ENCODE measurements at places on chromosomes 2 and 18.

DNA sequence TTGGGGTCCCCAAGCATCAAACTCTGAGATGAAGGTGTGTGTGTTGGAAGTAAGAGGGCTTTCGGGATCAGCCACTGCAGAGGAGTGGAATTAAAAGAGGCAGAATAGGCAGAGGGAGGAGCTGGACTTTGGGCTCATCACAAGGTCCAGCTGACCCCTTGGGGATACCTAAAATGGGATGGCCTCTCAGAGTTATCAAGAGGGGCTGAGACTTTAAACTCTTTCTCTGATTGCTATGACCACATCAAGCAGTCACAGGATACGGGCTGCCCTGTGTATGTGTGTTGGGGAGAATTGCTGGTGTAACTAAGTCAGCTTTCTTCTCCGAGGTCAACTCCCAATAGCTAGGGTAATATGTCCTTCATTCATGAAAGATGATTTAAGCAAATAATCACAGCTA, 127.7 kb upstream of the SLC14A2 start:
- H3K36me3 ChIP-seq, result no peaks in the 10 kb centered on the region
- no peak overlapping the region for H3K4me3 ChIP-seq

GRCh38 chr2:20184067-20184938, 40.6 kb downstream of the SDC1 start:
- H3K27me3 ChIP-seq, result no peaks in the 10 kb centered on the region
- H3K36me3 ChIP-seq, result no peaks in the 10 kb centered on the region
- H3K4me3 ChIP-seq, result no peak overlapping the region
- H3K27ac ChIP-seq, result peak overlapping the region; percentile 72
- H3K4me1 ChIP-seq, result peaks cover 100% of the 10 kb centered on the region
- no peak for DNase-seq

DNA sequence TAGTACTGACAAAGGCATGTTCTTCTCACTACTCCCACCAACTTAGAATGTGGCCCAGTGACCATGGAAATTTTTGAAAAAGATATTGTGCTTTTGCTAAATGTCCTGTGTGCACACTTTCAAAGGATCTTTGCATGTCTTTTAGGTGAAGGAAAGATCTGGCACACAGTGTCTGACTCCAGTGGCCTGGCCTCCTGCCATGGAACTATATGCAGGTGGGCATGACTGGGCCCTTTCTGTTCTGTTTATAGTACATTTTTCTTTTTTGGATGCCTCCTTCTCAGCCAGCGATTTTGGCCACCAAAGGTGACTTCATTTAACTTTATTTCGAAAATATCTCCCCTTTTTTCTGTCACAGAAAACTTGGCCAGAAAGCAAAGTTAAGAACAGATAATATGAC, 999.7 kb upstream of the PIK3C3 start:
- no peak for DNase-seq
- H3K27ac ChIP-seq, result no peak overlapping the region
- no peak overlapping the region for H3K4me3 ChIP-seq

DNA sequence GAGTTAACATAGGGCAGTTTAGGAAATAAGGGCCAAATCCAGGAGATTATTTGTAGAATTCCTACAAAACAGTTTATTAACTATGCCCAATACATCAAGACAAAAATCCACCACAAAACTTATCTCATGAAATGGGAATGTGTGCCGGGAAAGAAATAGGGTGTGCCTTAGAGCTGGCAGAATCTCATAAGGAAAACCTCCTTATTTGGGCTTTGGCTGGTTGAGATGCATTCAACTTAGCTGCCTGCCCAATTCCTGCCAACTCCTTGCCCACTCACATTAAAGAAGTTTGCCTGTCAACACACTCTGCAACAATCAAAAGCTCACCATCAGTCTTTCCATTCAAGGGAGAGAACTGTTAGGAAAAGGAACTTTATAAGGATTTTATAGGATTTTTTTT, 500.6 kb downstream of the SATB2 start:
- no peaks in the 10 kb centered on the region for H3K27me3 ChIP-seq
- H3K4me1 ChIP-seq, result no peaks in the 10 kb centered on the region
- DNase-seq, result no peak
- H3K4me3 ChIP-seq, result no peak overlapping the region

- H3K4me3 ChIP-seq, result no peak overlapping the region
- peaks cover 9% of the 10 kb centered on the region for H3K4me1 ChIP-seq
- no peaks in the 10 kb centered on the region for H3K27me3 ChIP-seq
- DNase-seq, result no peak
Measured at GRCh38 chr2:207066791-207067460, 98.8 kb downstream of the KLF7 start.

- no peaks in the 10 kb centered on the region for H3K4me1 ChIP-seq
- H3K27me3 ChIP-seq, result no peaks in the 10 kb centered on the region
- no peak overlapping the region for H3K27ac ChIP-seq
Measured at GRCh38 chr2:49122107-49122506, 32.2 kb downstream of the FSHR start.

- DNase-seq, result no peak
- H3K27me3 ChIP-seq, result peaks cover 19% of the 10 kb centered on the region
- H3K27ac ChIP-seq, result no peak overlapping the region
- peak overlapping the region; percentile 44 for H3K4me3 ChIP-seq
- no peaks in the 10 kb centered on the region for H3K36me3 ChIP-seq
- peaks cover 33% of the 10 kb centered on the region for H3K4me1 ChIP-seq
Measured at GRCh38 chr18:37566479-37567060, 972 bp upstream of the CELF4 start.

- H3K36me3 ChIP-seq, result no peaks in the 10 kb centered on the region
- no peaks in the 10 kb centered on the region for H3K27me3 ChIP-seq
- H3K4me3 ChIP-seq, result peak overlapping the region; percentile 84
- peaks cover 64% of the 10 kb centered on the region for H3K4me1 ChIP-seq
Measured at GRCh38 chr18:70290482-70291294, 1.8 kb downstream of the SOCS6 start.

DNA sequence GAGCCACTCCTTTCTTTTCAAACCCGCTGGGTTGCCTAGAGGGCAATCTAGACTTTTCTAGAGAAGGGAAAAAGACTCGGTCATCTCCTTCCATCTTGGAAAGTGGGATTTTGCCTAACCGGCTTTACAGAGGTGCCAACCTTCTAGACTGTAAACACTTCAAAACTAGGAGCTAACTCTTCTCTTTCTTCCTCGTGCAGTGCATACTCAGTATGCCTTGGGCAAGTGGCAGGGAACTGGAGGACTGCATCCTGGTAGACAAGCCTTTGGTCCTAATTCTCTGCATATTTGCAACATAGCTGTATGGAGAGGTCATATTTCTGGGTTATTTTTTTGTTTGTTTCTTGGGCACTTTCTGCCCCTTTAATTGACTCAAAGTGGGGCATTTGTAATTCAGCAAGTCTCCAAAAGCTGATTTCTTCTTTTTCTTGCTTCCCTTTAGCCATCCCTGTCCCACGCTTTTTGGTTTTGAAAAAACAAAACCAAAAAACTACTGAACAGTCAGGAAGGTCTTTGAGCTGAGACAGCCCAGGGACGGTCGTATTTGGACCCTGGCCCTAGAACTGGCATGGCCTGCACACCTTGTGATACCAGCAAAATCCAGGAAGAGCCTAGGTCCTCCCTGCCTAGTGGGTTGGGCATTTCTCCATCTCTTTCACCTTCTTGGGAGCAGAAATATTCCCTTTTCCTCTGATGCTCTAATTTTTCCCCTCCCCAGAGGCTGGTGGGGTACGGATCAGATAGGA, 5.8 kb upstream of the GATA6 start:
- no peak for DNase-seq
- peaks cover 100% of the 10 kb centered on the region for H3K27me3 ChIP-seq
- H3K27ac ChIP-seq, result no peak overlapping the region
- H3K36me3 ChIP-seq, result no peaks in the 10 kb centered on the region
- no peak overlapping the region for H3K4me3 ChIP-seq
- H3K4me1 ChIP-seq, result peaks cover 36% of the 10 kb centered on the region

GRCh38 chr2:238466243-238466756, 39.6 kb downstream of the ASB1 start:
- H3K4me1 ChIP-seq, result no peaks in the 10 kb centered on the region
- no peak overlapping the region for H3K4me3 ChIP-seq
- H3K27me3 ChIP-seq, result no peaks in the 10 kb centered on the region
- DNase-seq, result no peak
- H3K27ac ChIP-seq, result no peak overlapping the region

DNA sequence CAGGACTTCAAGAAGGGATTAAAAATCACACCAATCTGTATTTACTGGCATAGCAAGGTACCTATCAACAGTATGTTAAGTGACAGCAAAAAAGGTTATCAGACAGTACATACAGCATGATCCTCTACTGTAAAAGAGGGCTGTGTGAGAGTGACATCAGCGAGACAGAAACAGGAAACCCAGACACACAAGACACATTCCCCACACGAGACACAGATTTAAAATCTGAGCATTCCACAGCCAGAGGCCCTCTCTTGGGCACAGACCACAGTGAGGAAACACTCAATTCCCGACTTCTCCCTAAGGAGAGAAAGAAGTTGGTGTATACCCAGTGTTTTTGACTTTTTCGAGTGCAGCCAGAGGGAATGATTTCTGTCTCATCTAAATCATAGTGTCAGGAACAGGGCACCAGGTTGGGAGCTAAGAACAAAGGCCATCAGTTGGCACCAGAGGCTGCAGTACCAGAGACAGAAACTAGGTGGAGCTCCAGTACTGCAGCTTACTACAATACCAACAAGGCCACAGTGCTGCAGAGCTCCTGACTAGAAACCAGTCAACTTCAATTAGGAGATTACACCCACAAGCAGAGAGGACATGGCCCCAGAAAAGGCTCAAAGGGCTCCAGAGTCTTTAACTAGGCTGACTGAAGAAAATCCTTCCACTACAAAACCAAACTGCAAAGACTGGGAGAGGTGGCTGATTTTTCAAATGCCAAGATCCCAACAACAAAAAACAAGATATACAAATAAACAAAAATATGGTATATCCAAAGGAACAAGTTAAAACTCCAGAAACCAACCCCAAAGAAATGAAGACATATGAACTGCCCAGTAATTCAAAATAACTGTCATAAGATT, 41.0 kb downstream of the UNC50 start:
- H3K4me1 ChIP-seq, result no peaks in the 10 kb centered on the region
- no peak overlapping the region for H3K4me3 ChIP-seq
- no peaks in the 10 kb centered on the region for H3K27me3 ChIP-seq
- H3K36me3 ChIP-seq, result peaks cover 8% of the 10 kb centered on the region
- no peak overlapping the region for H3K27ac ChIP-seq

- no peaks in the 10 kb centered on the region for H3K36me3 ChIP-seq
- no peak overlapping the region for H3K4me3 ChIP-seq
- H3K4me1 ChIP-seq, result no peaks in the 10 kb centered on the region
- H3K27ac ChIP-seq, result no peak overlapping the region
- H3K27me3 ChIP-seq, result no peaks in the 10 kb centered on the region
Measured at GRCh38 chr18:75140296-75140695, 68.6 kb downstream of the PTGR3 start.

GRCh38 chr2:53519918-53520841, 247.4 kb upstream of the CHAC2 start:
- no peak for DNase-seq
- H3K36me3 ChIP-seq, result no peaks in the 10 kb centered on the region
- H3K27ac ChIP-seq, result no peak overlapping the region
- no peaks in the 10 kb centered on the region for H3K4me1 ChIP-seq
- H3K4me3 ChIP-seq, result no peak overlapping the region
- no peaks in the 10 kb centered on the region for H3K27me3 ChIP-seq

GRCh38 chr2:237520290-237520689, 33.2 kb downstream of the MLPH start:
- H3K27me3 ChIP-seq, result no peaks in the 10 kb centered on the region
- H3K4me1 ChIP-seq, result no peaks in the 10 kb centered on the region
- no peaks in the 10 kb centered on the region for H3K36me3 ChIP-seq
- H3K27ac ChIP-seq, result no peak overlapping the region

DNA sequence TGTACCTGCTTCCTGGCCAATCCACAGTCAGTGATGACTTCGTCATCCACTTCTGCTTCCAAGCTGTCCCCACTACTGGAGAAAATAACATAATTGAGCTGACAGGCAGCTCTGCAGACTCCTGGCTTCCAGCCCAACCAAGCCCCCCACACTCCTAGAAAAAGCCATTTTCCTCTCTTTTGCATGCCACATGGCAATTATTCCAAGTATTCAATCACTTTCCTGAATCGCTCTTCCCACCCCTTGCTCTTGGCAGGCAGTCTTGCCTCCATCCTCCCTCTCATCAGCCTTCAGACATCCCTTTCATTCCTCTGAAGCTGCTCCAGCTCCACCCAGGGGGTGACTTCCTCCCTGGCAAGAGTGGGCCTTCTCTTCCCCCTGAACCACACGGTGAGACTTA, 14.3 kb upstream of the ST8SIA5 start:
- H3K4me1 ChIP-seq, result no peaks in the 10 kb centered on the region
- H3K36me3 ChIP-seq, result no peaks in the 10 kb centered on the region
- H3K4me3 ChIP-seq, result no peak overlapping the region
- no peaks in the 10 kb centered on the region for H3K27me3 ChIP-seq
- H3K27ac ChIP-seq, result no peak overlapping the region

GRCh38 chr18:61658431-61658830, 234.4 kb downstream of the RNF152 start:
- H3K4me3 ChIP-seq, result no peak overlapping the region
- H3K36me3 ChIP-seq, result no peaks in the 10 kb centered on the region
- H3K4me1 ChIP-seq, result peaks cover 10% of the 10 kb centered on the region
- no peak overlapping the region for H3K27ac ChIP-seq

- peaks cover 4% of the 10 kb centered on the region for H3K4me1 ChIP-seq
- no peaks in the 10 kb centered on the region for H3K27me3 ChIP-seq
- peaks cover 62% of the 10 kb centered on the region for H3K36me3 ChIP-seq
- DNase-seq, result no peak
- H3K4me3 ChIP-seq, result no peak overlapping the region
Measured at GRCh38 chr2:222912117-222912516, 51.3 kb downstream of the ACSL3 start.

- no peaks in the 10 kb centered on the region for H3K27me3 ChIP-seq
- H3K4me1 ChIP-seq, result no peaks in the 10 kb centered on the region
- H3K4me3 ChIP-seq, result no peak overlapping the region
Measured at GRCh38 chr2:217459680-217460405, 543.0 kb downstream of the TNS1 start.

DNA sequence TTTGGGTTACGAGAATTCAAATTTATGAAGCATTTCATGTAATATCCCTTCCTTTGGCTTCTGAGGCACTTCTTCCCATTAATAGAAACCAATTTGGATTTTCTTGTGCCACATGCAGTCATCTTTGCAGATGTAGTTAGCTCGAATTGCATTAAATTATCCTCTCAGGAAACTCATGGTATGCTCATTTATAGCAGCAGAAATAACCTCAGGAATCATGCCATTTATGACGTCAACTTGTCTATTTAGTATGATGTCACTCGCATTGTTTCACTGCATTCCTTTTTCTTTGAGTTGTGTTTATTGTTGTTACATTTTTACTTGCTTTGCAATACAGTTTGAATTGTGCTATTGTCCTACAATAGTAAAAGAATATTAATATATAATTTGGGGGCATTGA, 163.8 kb downstream of the RBM43 start:
- no peak overlapping the region for H3K4me3 ChIP-seq
- no peak overlapping the region for H3K27ac ChIP-seq
- no peaks in the 10 kb centered on the region for H3K27me3 ChIP-seq
- no peak for DNase-seq
- H3K36me3 ChIP-seq, result no peaks in the 10 kb centered on the region

GRCh38 chr2:163734401-163734800, 1.4 kb downstream of the FIGN start:
- no peak overlapping the region for H3K27ac ChIP-seq
- H3K4me3 ChIP-seq, result no peak overlapping the region
- no peaks in the 10 kb centered on the region for H3K36me3 ChIP-seq

DNA sequence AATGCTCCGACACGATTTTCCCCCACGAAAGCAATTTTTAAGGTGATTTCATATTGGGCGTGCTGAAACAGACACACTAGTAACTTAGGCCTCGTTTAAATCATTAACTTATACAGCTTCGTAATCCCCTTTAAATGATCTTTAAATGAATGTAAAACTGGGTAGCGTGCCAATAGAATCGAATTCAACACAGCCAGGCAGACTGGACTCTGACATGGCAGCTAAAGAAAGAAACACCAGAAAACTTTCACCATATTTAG, 2.4 kb upstream of the ID2 start:
- H3K27ac ChIP-seq, result peak overlapping the region; percentile 96
- H3K4me3 ChIP-seq, result peak overlapping the region; percentile 77
- no peaks in the 10 kb centered on the region for H3K36me3 ChIP-seq
- DNase-seq, result no peak
- no peaks in the 10 kb centered on the region for H3K27me3 ChIP-seq
